Naive thymus-derived CD8-positive, alpha-beta T cell (primary cell): ENCODE measurements at places on chromosomes 5 and 9. TPM values are rescaled to one million over a fixed set of nuclear protein-coding genes. Genes with fewer than 3 reads are reported as not detected.

- no peak overlapping the region for H3K27ac ChIP-seq
- no peaks in the 10 kb centered on the region for H3K27me3 ChIP-seq
- H3K4me1 ChIP-seq = no peaks in the 10 kb centered on the region
- DNase-seq = no peak
- peaks cover 4% of the 10 kb centered on the region for H3K36me3 ChIP-seq
- no peak overlapping the region for H3K4me3 ChIP-seq
Observed at GRCh38 chr5:100789694-100790093, 113.4 kb downstream of the ST8SIA4 start.

DNA sequence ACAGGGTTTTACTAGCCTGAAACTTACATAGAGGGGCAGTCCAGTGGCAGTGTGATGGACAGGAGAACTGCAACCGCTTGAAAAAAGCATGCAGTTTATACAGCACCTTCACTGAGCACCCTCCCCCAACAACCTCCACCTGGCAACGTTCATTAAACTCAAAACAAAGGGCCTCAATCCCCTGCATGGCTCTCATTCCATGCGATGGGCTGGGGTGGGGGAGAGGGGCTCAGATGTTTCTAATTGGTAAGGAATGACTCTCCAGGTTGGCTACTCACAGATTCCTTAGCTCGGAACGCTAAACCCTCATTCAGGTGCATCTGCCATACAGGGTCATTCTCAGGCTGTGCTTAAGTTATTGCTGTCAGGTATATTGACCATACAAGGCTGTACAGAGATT is 80.9 kb upstream of the ITGA1 start:
- H3K4me3 ChIP-seq = no peak overlapping the region
- peaks cover 41% of the 10 kb centered on the region for H3K4me1 ChIP-seq
- H3K36me3 ChIP-seq = no peaks in the 10 kb centered on the region
- no peak for DNase-seq
- H3K27me3 ChIP-seq = no peaks in the 10 kb centered on the region

- no peak overlapping the region for H3K27ac ChIP-seq
- no peaks in the 10 kb centered on the region for H3K36me3 ChIP-seq
- H3K4me1 ChIP-seq = no peaks in the 10 kb centered on the region
Observed at GRCh38 chr5:79576606-79577289, 35.5 kb upstream of the TENT2 start.

DNA sequence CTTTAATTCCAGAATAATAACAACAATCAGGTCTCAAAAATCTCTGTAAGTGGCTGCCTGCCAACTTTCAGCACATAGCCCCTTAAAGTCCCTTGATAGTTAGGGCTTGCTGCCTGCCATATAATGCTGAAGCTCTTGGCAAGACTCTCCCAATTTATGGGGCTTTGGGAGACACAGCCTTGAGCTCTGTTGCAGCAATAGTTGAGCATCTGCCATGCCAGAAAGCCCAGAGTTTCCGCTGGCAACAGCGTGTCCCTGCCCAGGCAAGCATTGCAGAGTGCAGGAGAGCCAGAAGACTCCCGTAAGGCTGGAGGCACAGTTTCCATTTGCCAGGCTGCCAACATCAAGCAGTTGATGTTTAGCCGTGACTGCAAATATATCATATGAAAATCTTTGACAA is 678.5 kb upstream of the NUDT12 start:
- H3K4me3 ChIP-seq = no peak overlapping the region
- no peaks in the 10 kb centered on the region for H3K27me3 ChIP-seq
- H3K36me3 ChIP-seq = no peaks in the 10 kb centered on the region
- no peak overlapping the region for H3K27ac ChIP-seq
- no peak for DNase-seq
- H3K4me1 ChIP-seq = no peaks in the 10 kb centered on the region

GRCh38 chr9:131039129-131039954 is 30.4 kb downstream of the LAMC3 start:
- H3K4me3 ChIP-seq = no peak overlapping the region
- H3K4me1 ChIP-seq = peaks cover 2% of the 10 kb centered on the region
- H3K36me3 ChIP-seq = no peaks in the 10 kb centered on the region
- H3K27ac ChIP-seq = no peak overlapping the region

GRCh38 chr9:72119853-72120252 is 29.4 kb upstream of the GDA start:
- H3K27me3 ChIP-seq = peaks cover 10% of the 10 kb centered on the region
- no peak overlapping the region for H3K4me3 ChIP-seq
- no peak overlapping the region for H3K27ac ChIP-seq
- H3K36me3 ChIP-seq = no peaks in the 10 kb centered on the region
- no peak for DNase-seq

GRCh38 chr5:32343058-32343672 is 30.4 kb upstream of the MTMR12 start:
- H3K4me1 ChIP-seq = no peaks in the 10 kb centered on the region
- H3K4me3 ChIP-seq = no peak overlapping the region
- no peak overlapping the region for H3K27ac ChIP-seq
- DNase-seq = no peak
- peaks cover 17% of the 10 kb centered on the region for H3K36me3 ChIP-seq

GRCh38 chr9:135850737-135851136 is 56.6 kb downstream of the CAMSAP1 start:
- no peak for DNase-seq
- no peak overlapping the region for H3K27ac ChIP-seq
- peaks cover 61% of the 10 kb centered on the region for H3K36me3 ChIP-seq

PCDHB16 gene
- not detected for total RNA-seq

BNC2 gene
- not detected for total RNA-seq

DNAI1 gene
- total RNA-seq = not detected

DRD1 gene
- total RNA-seq = not detected

ZFR gene
- 69.7 TPM for total RNA-seq

FAM240B gene
- total RNA-seq = not detected
